LoVo (cell line): ENCODE measurements at places on chromosomes 16 and 17.
A peak's percentile ranks its signal among the peaks of the same experiment; 100 is the strongest.

- no peak for DNase-seq
These were observed 33.8 kb downstream of the CACNA1G start for GRCh38 chr17:50594128-50594823.

GRCh38 chr16:53084746-53085334 lies 30.0 kb downstream of the CHD9 start:
- no peak for DNase-seq

- no peak for DNase-seq
These were observed 30.7 kb upstream of the ARL6IP1 start for GRCh38 chr16:18832006-18832405.

DNA sequence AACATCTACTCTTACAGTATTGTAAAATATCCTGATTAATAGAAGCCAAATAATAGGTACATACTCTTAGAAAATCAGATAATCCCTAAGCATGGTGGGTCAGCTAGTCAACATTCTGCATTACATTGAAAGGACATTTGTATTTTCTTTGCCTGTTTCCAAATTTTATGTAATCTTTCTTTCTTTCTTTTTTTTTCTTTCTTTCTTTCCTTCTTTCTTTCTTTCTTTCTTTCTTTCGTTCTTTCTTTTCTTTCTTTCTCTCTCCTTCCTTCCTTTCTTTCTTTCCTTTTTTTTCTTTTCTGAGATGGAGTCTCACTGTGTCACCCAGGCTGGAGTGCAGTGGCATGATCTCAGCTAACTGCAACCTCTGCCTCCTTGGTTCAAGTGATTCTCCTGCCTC lies 18.9 kb downstream of the ITGB3 start:
- no peak for DNase-seq

DNA sequence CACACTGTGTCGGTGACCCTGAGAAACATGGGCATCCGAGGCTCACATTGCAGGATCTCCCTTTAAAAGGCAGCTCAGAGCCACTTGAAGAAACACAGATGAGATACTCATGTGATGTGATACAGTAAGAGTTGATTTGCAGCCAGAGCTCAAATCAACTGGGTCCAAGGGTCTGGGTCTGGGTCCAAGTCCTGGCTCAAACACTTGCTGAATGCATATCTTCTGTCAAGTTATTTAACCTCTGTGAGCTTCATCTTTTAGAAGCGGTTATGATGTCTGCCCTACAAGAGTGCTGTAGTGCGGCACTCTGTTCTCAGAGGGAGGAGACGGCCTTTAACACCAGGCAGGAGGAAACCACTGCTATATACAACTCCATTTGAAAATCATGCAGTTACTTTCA lies 6.4 kb downstream of the KRT38 start:
- DNase-seq, result no peak

- peak; percentile 33 for DNase-seq
These were observed 13.8 kb downstream of the CTRL start for GRCh38 chr16:67917852-67918236.

GRCh38 chr17:2025220-2025621 lies at the start of gene RTN4RL1:
Gene RTN4RL1 (minus strand): TSS chr17:2025334. CDS start chr17:2024865, 469 bp downstream.
- peak; percentile 49 for DNase-seq

GRCh38 chr16:85646976-85647375 lies 33.9 kb downstream of the GSE1 start:
- DNase-seq, result no peak

DNA sequence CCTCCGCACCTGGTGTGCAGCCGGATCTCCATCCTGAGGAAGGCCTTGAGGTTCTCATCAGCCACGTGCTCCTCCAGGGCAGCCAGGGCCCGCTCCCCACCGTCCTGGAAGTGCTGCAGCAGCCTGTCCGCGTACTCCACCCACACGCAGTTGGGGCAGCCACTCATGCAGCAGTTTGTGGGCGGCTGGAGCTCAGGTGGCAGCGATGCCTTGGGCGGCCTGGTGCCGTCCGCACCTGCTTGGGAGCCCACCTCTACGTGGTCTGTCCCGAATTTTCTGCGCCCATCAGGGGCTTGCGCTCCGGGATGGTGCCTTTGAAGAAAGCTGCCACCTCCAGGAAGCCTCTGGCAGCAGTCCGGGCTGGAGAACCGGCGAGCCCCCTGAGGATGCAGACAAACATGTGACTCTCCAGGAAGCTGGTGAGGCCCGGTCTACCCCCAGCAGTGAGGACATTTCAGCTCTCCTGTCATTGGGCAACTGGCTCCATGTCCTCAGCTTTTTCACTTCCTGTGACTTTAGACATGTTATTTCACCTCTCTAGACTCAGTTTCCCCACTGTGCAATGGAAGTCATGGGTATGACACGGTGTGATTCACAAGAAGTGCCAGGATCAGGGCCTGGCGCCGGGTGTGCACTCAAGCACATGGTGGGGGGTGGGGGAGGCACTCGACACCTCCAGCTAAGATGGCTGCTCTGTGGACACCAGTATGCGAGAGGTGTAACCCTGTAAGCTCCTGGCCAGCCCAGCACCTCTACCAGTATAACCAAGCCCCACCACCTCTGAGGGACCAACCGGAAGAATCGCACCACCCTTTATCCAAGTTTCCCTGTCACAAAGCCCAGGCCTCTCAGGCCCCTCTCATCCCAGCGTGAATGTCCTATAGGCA lies 957 bp downstream of the OXLD1 start:
- DNase-seq, result peak; percentile 23

DNA sequence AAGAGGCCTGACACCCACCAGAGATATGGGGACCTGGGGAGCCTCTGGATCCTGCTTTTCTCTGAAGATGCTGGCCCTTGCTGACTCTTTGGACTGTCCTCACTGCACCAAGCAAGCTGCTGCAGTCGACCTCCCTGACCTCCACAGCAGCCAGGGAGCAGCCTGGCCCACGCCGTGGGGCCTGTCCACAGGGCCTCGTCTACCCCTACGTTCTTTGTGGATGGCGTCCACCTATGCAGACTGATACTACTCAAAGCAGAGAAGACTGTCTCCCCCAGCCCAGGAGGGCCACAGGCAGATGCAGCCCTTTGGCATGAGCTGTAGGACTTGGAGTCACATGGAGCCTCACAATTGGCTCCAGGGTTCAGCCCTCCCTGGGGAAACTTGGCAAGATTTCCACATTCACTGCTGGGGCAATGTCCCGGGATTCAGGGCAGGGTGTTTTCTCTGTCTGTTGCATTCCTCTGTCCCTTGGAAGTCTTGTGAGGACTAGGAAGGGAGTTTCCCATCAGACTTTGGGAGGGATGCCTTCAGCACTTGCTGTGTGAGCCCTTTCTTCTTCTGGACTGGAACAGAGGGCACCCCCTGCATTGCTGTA lies 152.2 kb downstream of the NTN1 start:
- DNase-seq, result no peak

GRCh38 chr16:11915114-11915643 lies 577 bp downstream of the GSPT1 start:
- DNase-seq, result peak; percentile 21

GRCh38 chr16:84928679-84929420 lies 82.5 kb downstream of the ZDHHC7 start:
- no peak for DNase-seq

DNA sequence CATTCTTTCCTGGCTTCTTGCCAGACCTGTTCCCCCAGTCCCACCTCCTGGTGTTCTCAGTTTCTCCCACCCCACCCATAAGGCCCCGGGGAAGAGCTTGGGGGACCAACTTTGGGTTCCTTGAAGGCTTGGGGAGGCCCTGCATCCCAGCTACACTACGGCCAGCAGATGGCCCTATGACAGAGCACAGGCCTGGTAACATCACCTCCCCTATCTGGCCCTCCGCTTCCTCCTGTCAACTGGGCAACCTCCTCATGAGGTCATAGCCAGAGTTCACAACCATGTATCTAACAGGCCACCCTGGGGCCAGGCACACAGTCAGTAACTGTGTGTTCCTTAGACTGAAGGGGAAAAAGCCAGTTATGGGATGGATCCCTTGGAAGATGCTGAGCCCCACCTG lies 31.4 kb downstream of the MYO15A start:
- no peak for DNase-seq

DNA sequence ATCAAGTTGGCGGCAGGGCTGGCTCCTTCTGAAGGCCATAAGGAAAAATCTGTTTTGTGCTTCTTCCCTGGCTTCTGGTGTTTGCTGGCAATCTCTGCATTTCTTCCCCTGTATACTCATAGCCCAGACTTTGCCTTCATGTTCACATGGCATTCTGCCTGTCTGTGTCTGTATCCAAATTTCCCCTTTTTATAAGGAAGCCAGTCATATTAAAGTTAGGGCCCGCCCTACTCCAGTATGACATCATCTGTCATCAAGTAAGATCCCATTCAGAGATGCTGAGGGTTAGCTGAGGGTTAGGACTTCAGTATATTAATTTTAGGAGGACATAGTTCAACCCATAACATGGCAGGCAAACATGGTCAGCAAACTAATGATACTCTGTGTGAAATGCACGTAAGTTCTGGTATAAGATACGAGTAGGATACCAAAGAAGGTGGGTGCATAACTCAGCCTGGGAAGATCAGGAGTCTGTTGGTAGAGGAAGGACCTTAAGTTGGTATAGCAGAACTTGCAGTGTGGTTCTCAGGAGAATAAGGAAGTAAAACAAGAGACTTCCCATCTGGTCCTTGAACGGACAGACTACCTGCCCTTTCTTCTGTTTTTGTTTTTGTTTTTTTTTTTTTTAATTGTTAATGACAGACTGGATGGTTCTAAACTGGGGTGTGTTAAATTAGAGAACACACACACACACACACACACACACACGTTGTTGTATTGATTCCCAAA lies 13.9 kb downstream of the MAP2K6 start:
- DNase-seq, result no peak

- no peak for DNase-seq
These were observed 1.1 kb downstream of the PHF12 start for GRCh38 chr17:28950017-28950751.

GRCh38 chr17:18362698-18363100 lies 651 bp downstream of the SHMT1 start:
- peak; percentile 32 for DNase-seq

DNA sequence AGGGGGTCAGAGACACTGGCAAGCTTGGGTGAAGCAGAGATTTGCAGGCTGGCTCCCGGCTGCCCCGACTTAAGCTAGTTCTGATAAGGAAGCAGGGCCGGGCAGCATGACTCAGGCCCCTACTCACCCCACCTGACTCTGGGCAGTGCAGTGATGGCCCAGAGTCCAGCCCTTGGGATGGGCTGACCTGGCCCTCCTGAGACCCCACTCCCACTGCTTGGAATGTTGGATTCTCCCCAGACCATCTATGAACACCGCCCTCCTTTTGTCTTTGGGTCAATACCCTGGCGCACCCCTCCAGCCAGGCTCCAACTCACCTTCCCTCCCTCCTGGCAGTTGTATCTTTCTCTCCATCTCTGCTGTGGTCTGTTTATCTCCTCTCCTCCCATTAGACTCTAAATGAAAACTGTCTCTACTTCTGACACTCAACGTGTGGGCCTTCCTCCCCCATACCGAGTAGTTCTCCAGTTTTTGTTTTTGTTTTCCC lies 21.0 kb downstream of the LGALS3BP start:
- DNase-seq, result peak; percentile 39
